ENCODE measurements at places on chromosomes 1 and 21.

DNA sequence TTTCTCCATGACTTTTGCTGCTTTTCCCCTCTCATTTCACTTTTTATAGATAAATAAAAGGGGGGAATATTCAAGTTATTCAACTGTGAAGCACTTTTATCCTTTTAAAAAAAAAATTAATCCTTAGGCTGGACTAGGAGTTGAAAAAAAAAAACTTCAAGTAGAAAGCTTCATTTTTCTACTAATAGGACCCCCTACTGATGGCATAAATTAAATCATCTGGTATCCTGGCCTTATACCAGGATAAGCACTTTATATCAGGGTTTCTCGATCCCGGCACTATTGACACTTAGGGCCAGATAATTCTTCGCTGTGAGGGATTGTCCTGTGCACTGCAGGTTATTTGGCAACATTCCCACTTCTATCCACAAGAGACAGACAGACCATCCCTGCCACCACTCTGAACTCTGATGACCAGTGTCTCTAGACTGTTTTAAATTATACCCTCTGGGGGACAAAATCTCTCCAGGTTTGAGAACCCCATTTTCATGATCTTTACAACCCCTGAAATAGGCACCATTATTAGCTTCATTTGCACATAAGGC lies 17.6 kb downstream of the USP33 start:
- no peak for DNase-seq

DNA sequence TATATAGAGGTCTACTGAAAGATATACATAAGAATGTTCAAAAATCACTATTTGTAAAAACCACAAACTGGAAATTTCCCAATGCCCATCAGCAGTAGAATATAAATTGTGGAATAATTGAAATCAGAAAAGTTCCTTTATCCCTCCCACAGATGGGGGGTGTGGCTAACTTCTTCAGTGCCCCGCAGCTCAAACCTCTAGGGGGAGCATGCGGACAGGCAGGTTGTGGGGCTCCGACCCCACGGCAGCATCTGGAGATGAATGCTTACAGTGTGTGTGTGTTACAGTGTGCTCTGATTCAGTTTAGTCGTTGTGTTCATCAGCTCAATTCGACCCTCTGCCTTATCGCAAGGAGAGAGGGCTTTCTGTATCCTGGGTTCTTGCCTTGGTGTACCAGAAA lies 262.1 kb upstream of the LRRC7 start:
- no peak for DNase-seq

DNA sequence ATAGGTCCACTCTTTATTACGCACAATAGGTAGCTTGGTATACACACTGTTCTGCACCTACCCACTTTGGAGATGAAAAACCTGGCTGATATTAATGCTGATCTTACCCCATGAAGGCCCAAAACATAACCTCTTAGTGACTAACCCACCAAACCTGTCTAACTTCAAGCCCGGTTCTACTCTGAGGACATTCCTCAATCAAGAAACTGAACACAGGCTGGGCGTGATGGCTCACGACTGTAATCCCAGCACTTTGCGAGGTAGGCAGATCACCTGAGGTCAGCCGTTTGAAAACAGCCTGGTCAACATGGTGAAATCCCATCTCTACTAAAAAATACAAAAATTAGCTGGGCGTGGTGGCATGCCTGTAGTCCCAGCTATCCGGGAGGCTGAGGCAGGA lies 50.5 kb downstream of the EYA3 start:
- DNase-seq: no peak

GRCh38 chr1:63329621-63330330 lies 7.4 kb downstream of the FOXD3 start:
- DNase-seq: no peak

DNA sequence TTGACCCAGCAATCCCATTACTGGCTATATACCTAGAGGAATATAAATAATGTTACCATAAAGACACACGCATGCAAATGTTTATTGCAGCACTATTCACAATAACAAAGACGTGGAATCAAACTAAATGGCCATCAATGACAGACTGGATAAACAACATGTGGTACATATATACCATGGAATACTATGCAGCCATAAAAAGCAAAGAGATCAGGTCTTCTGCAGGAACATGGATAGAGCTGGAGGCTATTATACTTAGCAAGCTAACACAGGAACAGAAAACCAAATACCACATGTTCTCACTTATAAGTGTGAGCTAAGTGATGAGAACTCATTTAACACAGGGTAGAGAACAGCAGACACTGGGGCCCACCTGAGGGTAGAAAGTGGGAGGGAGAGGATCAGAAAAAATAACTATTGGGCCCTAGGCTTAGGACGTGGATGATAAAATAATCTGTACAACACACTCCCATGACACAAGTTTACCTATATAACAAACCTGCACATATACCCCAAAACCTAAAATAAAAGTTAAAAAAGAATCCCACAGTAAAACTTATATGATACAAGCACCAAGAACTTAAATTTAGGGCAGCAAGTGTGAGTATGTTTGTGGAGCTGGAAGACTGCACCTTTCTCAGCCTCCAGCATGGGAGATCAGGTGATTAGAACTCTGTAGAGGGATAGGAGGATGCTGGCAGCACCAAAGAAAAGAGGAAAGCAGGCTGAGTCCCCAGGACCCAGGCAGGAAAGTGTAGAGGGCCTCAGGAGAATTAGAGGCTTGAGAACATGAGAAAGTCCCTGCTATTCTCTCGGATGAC lies 320.8 kb upstream of the USP24 start:
- DNase-seq: no peak

DNA sequence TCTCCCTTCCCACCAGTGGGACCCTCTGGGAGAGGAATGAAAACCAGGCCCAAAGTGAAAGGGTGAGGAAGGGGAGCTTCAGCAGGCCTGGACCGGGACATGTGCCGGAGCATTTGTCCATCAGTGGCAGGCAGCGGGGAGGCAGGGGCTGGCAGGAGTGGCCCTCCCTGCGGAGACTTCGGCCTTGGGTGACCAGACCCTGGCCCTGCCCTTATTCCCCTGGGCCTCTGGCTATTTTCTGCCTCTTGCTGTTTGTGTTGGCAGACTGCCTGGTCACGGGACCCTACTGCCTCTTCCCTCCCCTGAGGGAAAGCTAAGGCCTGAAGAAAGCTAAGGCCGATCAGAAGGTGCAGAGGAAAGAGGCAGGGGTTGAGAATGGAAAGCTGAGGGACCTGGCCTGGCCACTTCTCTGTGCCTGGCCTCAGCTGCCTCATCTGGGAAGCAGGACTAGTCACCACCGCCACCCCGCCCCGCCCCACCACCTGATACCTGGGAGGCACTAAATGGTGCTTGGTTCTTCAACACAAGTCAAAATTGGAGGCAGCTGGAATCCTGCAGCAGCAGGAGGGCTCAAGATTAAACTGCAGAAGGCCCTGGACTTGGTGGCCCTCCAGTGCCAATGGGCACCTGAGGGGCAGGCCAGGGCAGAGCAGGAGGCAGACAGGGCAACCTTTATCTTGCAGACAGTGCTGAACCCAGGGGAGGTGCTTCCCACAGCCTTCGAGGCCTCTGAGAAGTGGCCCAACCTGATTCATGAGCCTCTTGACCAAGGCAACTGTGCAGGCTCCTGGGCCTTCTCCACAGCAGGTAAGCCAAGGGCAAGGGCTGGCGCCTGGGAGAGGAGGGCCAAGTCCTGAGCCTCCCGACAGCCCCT lies 7.9 kb downstream of the TINAGL1 start:
- no peak for DNase-seq

DNA sequence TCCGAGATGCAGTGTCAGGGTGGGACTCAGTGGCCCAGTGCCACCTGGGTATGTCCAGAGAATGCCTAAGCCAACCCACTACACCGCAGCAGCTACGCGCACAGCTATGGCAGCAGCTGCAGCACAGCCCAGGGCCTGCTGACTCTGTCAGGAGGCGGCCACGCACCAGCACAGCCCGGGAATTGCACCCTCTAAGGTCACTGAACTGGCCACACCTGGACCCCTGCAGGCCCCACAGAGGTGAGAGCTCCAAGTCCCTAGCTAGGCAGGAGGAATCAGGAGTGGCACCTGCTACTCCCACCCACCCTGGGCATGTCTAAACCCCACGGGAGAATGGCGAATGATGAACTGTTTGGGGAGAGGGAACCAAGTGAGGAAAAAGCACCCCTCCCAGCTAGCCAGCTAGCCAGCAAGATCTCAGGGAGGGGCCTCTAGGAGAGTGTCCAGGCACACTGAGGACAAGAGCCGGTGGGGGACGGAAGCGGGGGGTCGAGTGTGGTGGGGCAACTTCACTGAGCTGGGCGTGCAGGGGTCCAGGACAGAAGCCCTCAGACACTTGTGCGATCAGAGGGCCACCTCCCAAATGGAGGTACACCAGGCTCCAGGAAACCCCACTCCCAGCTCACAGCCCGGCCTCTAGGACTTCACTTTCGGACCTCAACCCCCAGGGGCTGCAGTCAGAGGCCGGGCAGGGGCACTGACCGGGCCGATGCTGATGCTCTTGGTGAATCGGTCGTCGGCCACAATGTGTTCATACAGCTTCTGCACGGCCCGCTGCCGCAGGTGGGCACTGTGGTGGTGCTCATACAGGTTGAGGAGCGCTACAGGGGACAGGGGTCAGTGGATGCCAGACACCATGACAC lies 13.9 kb downstream of the LSS start:
- no peak for DNase-seq

- DNase-seq: no peak
These were observed 90.1 kb upstream of the TNR start for GRCh38 chr1:175833502-175833901.

Data from activated naive CD4-positive, alpha-beta T cell treated with anti-CD3 and anti-CD28 coated beads, Interleukin-2, amount 10 ng/mL, durations not matched to agents 7 days and 5 days (primary cell).